MG63 (cell line): ENCODE measurements at places on chromosomes 1 and 21.

DNA sequence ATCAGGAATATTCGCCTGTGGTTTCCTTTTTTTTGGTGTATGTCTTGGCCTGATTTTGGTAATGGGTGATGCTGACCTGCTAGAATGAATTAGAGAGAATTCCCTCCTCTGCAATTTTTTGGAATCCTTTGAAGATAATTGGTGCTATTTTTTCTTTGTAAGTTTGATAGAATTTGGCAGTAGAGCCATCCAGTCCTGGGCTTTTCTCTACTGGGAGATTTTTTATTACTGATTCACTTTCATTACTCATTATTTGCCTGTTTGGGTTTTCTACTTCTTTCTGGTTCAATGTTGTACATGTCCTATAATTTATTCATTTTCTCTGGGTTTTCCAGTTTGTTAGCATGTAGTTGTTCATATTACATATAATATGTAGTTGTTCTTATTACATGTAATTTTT lies 48.7 kb downstream of the NTMT2 start:
- no peak for DNase-seq

DNA sequence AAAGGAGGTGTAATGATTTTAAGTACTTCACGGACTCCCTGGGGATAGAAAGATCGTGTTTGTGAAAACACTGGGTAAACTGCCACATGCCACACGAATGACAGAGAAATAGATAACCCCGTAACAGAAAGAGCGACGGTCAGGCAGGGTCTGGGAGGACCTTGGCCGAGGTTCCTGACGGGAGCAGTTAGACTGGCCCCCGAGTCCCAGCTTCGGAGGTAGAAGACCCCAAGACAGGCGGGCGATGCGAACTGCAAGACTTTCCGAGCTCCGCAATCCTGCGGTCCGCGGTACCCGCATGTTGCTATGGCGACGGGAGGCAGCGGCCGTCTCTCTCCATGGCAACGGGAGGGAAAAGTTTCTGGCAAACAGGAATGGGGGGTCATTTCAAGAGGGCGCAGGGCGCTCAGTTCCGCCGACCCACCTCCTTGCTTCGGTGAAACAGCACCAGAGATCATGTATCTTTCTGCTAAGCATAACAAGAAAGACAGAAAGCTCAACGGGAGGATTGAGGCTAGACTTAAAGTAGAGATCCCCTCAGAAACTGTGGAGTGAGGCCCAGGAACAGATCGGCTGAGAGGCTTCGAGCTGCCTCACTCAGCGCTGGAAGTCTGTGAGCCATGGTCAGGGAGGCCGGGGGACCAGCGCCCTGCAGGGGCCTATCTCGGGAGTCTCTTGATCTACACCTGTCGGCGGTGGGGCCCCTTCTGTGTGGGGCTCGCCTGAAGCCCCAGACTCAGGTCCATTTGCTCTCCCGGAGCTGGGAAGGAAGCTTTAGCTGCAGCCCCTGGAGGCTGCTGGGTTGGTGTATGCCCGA lies 685 bp upstream of the SYT6 start:
- DNase-seq, result peak; percentile 17

- DNase-seq, result peak; percentile 51
Observed at GRCh38 chr1:230754796-230755195, 7.6 kb downstream of the CAPN9 start.

GRCh38 chr1:201144701-201145100 lies 9.6 kb downstream of the TMEM9 start:
- DNase-seq, result no peak

DNA sequence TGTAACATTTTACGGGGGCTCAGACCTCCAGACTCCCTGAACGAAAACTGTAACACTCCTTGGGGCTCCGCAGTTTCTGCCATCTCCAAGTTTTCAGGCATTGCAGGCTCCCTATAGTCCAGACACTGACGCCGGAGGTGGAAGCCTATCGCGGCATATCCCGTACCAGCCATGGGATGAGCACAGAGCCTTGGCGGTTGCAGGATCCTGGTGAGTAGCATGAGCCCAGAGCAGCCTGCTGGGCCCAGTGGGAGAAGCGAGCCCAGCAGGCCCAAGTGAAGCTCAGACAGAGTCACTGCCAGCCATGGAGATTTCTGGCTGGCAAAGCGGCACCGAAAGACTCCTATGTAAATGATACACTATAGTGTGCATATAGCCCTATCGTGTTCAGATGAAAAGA lies 446.8 kb downstream of the COL11A1 start:
- DNase-seq, result no peak

- DNase-seq, result no peak
Observed at GRCh38 chr1:35866991-35867390, 16.0 kb upstream of the AGO1 start.

- peak; percentile 8 for DNase-seq
Observed at GRCh38 chr1:208298593-208299269, 54.5 kb upstream of the PLXNA2 start.

GRCh38 chr1:182488803-182489202 lies 38.9 kb downstream of the RGSL1 start:
- DNase-seq, result no peak

GRCh38 chr1:55980582-55980981 lies 598.8 kb downstream of the PLPP3 start:
- DNase-seq, result no peak

- no peak for DNase-seq
Observed at GRCh38 chr1:46545784-46546183, 5.7 kb downstream of the KNCN start.

DNA sequence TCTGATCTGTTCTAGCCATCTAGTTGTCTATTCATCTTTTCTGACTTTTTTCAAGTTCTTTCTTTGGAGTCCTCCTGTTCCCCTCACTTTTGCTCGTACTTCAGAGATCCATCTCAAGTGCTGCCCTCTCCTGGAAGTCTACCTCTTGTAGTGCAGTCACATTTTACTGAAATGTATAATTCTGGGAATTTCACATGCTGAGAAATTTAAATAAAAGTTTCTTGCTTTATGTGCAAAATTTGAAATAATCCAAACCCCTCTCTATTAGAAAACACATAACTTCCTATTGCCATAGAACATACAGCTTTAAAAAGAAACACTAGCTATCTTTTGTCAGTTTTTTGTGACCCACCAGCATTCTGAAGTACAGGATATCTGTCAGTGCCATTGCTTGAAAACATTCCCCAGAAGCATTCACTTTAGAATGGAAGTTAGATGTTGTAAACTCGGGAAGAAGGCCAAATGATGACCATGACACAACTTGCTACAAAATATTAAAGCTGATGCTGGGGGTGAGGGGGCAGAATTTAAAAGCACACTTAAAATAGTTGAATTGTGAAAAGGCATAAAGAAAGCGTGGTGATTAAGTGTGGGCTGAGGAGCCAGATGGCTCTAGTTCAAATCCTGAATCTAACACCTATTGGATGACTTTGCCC lies 22.0 kb downstream of the RLF start:
- DNase-seq, result no peak

GRCh38 chr1:156276966-156277381 lies 5.7 kb downstream of the SMG5 start:
- DNase-seq, result no peak

DNA sequence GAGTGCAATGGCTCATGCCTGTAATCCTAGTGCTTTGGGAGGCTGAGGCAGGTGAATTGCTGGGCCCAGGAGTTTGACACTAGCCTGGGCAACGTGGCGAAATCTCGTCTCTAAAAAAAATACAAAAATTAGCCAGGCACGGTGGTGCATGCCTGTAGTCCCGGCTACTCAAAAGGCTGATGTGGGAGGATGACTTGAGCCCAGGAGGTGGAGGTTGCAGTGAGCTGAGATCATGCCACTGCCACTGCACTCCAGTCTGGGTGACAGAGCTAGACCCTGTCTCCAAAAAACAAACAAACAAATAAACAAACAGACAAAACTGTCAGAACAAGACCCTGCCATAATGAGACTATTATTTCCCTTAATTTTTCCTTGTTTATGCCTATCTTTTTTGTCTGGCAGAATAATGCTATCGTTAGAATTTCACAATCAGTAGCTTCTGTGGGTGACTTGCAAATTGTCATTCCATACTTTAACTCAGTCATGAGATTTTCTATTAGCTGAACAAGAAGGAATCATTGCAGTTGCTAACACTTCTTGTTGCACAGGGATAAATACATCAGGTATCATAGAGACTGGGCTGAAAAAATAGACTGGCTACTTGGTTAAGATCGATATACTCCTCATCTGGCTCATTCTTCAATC lies 7.5 kb upstream of the THEM4 start:
- no peak for DNase-seq

GRCh38 chr1:58123051-58123450 lies 423.5 kb downstream of the OMA1 start:
- DNase-seq, result no peak

DNA sequence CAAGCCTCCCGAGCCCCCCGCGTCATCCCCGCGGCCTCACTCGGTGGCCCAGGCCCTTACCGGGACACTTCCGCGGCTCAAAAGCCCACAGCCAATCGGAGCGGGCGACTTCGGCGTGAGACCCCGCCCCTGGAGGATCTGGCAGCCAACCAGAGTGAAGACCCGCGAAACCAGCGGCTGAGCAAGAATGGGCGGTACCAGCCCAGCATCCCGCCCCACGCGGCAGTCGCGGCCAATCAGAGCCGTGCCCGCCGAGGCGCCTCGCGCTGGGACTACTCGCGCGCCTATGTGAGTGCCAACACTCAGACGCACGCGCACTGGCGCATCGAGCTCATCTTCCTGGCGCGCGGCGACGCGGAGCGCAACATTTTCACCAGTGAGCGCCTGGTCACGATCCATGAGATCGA lies 22.5 kb downstream of the DISP3 start:
- no peak for DNase-seq

GRCh38 chr21:22842875-22843274 lies 1844.7 kb downstream of the NCAM2 start:
- no peak for DNase-seq
